SK-N-MC (cell line): ENCODE measurements at places on chromosomes 3 and 15.

DNA sequence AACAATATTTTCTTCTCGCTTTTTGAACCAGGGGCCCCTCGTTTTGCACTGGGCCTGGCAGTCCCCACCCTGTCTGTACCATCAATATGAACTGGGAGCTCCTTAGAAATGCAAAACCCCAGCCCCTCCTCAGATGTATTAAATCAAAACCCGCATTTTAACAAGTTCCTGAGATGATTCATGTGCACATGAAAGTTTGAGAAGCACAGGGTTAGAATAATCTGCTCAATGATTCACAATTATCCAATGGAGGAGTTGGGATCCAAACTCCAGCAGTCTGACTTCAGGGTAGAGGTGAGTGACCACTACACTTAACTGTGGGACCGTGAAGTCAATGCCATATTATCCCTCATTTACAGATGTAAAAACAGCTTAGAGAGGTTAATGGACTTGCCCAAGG lies 256.4 kb downstream of the IGSF11 start:
- no peak for DNase-seq

GRCh38 chr3:138062626-138063025 lies 52.7 kb downstream of the CLDN18 start:
- no peak for DNase-seq

- no peak for DNase-seq
Measured at GRCh38 chr15:64134345-64134829, 17.1 kb upstream of the SNX22 start.

GRCh38 chr3:125585595-125586223 lies 9.6 kb downstream of the OSBPL11 start:
- DNase-seq, result no peak

DNA sequence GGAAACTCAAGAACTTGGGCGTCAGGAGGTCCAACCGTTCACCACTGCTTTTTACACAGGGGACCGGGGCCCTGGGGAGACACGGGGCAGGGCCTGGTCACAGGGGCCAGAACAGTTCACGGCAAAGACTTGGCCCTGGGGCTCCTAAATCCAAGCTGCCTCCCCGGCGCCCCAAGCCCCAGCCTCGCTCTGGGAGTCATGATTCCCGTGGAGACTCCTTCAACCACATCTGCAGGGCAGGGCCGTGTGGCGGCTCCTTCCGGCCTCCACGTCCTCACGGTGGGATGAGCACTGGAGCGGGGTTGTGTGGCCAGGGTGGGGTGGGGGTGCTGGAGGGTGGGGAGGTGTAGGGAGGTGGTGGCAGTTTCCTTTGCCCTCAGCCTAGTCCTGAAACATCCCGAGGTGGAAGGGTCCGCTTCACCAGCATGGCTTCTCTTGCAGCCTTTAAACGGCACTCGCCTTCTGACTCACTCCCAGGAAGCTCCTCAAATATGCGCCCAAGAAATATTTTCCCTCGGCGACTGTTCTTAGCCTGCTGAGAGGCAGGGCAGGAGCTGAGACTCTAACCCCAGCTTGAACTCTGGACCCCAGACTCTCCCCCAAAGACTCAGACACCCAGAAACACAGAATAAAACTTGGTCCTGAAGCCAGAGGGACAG lies 1.8 kb downstream of the MUC4 start:
- DNase-seq, result no peak

GRCh38 chr15:54307252-54307902 lies 329.1 kb downstream of the UNC13C start:
- DNase-seq, result no peak

- no peak for DNase-seq
Measured at GRCh38 chr15:79933231-79933630, 36.4 kb upstream of the MTHFS start.

DNA sequence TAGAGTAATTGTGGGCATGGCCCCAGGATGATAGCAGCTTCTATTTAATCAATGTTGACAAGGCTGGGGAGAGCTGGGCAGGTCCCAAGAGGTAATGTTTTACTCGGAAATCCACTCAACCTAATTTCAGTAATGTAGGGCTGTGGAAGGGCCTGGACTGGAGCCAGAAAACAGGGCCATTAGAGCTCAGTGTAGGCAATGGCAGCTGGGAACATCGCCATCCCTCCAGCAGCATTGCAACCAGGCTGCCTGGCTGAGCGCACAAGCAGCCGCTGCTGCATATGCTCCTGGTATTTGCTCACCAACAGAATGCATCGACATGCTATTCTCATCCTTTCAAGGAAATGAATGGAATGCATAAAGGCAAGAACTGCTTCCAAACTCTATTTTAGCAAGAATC lies 90.0 kb downstream of the GAP43 start:
- no peak for DNase-seq

- no peak for DNase-seq
Measured at GRCh38 chr3:130997289-130997688, 29.3 kb downstream of the ASTE1 start.

DNA sequence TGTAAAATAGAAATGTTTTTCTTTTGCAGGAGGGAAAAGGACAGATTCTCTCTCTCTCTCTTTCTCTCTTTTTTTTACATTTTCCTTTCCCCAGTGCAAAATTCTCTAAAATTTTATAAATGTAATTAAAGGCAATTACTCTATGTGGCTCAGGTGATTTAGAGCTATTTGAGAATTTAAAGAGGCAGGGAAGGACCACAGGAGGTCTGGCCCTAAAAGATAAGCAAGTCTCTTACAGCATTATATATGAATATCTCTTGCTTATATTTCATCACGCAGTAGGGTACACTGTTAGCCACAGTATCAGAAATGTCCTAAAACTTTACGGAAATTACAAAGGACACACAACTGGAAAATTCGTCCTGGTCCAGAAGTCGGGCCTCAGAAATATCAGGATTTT lies 70.5 kb upstream of the PPIB start:
- no peak for DNase-seq

- peak; percentile 66 for DNase-seq
Measured at GRCh38 chr3:197186887-197187588, 111.4 kb downstream of the DLG1 start.

DNA sequence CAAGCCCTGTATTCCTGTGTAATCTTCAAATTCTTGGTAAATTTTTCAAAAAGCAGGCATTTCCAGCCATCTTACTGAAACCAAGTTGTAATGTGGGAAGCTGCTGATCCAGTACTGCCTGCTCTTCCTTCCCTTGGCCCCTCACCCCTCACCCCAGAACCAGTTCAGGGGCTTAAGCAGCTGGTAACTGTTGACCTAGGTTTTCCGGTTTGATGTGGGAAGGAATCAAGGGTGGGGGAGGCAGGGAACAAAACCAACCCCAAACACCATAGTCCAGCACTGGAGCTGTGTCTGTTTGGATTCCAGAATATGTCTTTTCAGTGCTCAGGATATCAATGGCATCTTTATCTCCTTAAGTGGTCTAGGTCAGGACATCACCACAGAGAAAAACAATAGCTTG lies 26.7 kb downstream of the SNX1 start:
- DNase-seq, result no peak

DNA sequence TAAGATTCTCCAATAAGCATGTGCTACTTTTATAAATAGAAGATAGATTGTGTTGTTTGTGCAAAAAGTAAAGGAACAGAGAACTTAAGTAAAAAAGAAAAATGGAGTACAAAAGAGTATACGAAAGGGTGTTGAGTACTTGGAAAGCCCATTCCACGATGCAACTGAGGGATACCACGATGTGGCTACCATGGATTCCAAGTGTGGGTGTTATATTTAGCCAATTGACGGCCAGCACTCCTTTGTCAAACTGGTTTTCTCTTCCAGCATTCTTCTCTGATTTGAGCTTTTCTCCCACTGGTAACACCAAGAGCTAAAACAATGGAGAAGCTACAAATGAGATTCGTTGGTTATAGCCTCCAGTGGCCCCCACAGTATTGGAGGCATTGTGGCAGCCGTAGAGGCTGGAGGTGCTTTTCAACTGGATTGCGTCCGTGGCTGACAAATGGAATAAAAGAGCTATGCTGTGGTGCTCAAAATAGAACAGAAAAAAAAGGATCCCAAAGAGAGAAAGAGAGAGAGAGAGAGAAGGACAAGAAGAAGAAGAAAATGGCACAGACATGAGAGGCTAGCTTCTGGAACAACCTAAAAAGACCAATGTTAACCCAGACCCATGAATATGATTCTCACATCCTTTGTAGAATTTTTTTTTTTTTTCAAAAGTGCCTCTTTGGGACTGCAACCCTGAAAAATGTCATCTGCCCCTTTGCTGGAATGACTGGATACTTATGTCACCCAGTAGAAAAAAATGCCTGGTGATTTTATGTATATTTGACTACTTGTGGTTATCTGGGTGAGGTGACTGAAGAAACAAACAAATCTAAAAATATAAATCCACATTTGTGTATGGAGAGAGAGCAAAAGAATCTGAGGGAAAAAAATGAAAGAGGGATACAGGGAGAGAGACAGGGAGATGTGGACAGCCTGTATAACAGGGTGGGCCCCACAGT lies 345.1 kb downstream of the RORA start:
- no peak for DNase-seq

- no peak for DNase-seq
Measured at GRCh38 chr3:155412904-155413303, 119.4 kb upstream of the STRIT1 start.

GRCh38 chr3:129864519-129864918 lies 29.0 kb downstream of the TMCC1 start:
- DNase-seq, result no peak

GRCh38 chr3:110568246-110568645 lies 503.4 kb upstream of the NECTIN3 start:
- no peak for DNase-seq

DNA sequence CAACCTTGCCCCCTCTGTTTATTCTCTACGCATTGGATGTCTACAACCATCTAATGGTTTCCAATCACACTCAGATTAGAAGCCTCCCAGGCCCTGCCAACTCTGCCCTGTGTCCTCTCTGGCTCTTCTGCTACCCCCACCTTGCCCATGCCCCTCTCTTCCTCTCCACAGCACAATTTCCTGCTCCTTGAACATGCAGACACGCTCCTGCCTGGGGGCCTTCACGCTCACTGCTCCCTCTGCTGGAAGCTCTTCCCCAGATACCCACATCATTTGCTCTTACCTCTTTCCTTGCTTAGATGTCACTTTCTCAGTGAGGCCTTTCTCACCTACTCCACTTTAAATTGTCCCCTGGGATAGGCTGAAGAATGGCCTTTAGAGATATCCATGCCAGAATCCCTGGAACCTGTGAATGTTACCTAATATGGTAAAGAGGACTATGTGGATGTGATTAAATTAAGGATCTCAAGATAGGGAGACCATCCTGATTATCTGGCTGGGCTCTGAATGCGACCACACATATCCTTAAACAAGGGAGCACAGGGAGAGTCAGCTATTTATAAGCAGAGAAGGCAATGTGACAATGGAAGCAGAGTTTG lies 9.9 kb downstream of the KY start:
- peak; percentile 6 for DNase-seq

DNA sequence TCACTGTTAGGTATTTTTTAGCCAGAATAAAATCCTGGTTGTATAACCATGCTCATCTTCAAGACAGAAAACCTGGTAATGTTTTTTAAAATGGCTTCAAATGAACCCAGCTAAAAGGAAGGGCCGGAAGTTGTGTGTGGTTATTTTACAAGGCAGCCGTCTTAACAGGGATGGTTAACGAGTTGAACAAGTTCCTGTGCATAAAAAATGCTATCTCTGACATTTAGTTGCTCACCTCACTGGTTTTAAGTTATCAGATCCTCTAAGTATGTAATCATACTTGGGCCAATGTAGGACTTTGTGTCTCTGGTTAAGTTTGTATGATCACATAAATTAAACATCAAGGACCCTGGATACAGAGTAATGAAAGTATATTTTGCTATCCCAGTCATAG lies 2.1 kb downstream of the ATP11B start:
- peak; percentile 70 for DNase-seq

DNA sequence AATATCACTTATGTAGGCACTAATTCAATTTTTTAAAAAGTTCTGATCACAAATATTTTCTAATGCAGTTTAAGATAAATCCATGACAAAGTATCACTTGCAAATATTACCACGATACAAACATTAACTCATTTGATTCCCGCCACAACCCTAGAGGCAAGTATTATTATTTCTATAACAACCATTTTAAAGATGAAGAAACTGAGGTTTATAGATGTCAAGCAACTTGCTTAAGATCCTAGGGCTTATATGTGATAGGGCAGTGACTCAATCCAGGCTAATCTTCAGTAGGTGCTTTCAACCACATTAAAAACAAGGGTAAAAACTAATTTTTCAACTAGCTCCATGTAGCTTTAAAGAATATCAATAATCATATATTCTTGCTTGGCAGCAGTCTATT lies 1.7 kb downstream of the DYNC1LI1 start:
- DNase-seq, result no peak

- no peak for DNase-seq
Measured at GRCh38 chr15:64216730-64217428, 54.1 kb upstream of the PPIB start.

DNA sequence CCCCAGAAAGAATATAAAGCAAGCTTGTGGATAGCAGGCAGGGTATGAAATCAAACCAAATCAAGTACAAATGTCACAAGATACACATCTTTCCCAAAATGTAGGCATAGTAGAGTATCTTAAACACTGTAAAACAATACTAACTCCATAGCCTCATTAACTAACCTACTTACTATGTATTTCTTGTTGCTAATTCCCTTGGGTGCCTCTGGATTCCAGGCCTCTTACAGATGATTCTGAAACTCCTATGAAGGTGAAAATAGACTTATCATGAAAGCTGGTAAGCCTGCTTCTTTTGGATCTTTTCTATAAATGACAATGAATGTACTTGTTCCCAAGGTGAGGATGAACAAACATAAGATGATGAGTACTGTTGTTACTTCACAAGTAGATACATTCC lies 93.8 kb downstream of the FRMD5 start:
- no peak for DNase-seq

DNA sequence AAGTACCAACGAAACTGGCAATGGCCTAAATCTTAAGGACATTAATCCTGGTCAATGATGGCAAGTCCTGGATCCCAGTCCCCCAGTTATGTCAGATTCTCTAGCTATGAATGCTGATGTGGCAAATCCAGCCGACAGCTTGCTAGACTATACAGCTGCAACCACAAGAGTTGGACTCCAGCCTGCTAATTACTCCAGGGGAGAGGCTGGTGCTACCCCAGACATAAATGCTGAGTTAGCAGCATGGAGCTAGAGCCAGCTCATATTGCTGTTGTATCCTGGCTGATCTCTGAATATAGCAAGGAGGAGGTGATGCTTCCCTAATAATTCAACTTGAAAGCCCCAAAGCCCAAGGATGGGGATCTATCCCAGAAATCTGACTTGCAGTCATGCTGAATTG lies 207.1 kb downstream of the LRRN1 start:
- DNase-seq, result no peak

GRCh38 chr3:3919316-3919715 lies 120.1 kb downstream of the LRRN1 start:
- no peak for DNase-seq
